ENCODE measurements at places on chromosomes 13 and 19.

- no peak for DNase-seq
Measured at GRCh38 chr13:50838031-50838430, 5.5 kb downstream of the DLEU7 start.

- DNase-seq: no peak
Measured at GRCh38 chr19:54790711-54791110, 12.7 kb upstream of the KIR2DL4 start.

- DNase-seq: no peak
Measured at GRCh38 chr13:62331384-62331783, 915.7 kb upstream of the PCDH20 start.

GRCh38 chr13:112759053-112759452 lies 69.2 kb downstream of the ATP11A start:
- DNase-seq: no peak

DNA sequence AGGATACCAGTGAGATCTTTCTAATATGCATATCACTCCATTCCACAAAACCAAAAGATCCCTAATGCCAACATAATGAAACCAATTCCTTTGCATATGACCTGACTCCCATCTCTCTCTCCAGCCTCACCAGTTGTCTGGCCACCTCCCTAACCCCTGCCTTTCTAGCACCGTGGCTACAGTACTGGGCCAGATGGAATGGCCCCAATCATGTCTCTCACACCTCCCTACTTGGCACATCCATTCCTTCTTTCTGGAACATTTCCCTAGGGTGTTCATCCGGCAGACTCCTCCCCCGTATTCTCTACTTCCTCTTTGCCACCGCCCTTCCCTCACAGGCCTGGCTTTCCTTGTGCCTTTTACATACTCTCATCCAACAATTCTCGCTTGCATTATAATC lies 62.0 kb downstream of the GPALPP1 start:
- DNase-seq: no peak

- no peak for DNase-seq
Measured at GRCh38 chr13:110337247-110337646, 30.2 kb downstream of the COL4A2 start.

GRCh38 chr13:37510441-37510840 lies 88.1 kb downstream of the POSTN start:
- DNase-seq: no peak

DNA sequence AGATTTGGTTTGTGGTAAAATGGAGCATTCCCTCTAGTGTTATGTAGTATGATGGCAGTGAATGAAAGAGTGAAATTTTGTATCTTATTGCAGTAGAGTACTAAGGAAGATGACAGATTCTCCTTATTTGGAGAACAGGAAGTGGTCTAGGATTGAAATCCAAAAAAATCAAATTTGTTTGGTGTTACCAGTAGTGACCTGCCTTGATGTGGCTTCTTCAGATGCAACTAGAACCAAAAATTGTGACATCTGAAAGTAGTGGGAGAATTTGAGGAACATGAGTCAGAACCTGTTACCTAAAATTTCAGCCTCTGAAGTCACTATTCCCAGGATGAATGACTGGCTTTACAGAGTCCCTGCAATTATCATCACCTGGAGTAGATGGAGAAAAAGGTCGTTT lies 165.9 kb downstream of the KLF5 start:
- DNase-seq: peak; percentile 39

GRCh38 chr13:50747737-50748350 lies 95.6 kb downstream of the DLEU7 start:
- no peak for DNase-seq

DNA sequence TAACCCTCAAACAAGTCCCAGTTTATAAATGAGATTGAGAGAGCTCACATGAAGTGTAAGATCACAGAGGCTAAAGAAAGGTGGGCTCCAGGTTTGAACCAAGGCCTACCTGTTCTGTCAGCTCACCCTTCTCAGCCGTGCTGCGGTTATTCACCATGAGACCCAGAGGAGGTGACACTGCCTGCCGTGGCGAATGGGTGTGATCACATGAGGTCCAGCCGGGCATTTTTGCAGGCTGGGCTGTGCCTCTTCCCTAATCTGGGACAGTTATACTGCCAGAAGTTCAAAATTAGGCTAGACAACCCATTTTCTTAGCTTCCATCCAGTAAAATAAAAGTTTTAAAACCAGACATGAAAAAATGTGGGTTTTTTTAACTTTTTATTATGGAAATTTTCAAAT lies 146.8 kb downstream of the FOXO1 start:
- DNase-seq: no peak

- DNase-seq: no peak
Measured at GRCh38 chr13:100845128-100845757, 170.6 kb upstream of the TMTC4 start.

DNA sequence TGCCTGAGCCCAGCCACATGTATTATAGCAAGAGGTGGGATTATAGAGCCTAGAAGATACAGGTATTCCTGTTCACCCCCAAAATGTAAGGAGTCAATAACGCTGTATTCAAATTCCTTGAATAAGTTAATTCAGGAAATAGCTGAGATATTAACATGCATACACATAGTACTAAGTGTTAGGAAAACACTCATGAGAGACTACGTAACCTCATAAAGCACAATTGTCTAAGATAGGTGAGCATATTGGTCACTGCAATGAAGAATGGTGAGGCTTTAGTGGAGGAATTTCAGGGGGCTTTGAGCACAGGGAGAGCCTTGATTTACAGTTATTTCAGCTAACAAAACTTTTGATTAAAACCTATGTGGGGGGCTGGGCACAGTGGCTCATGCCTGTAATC lies 161.6 kb downstream of the LMO7 start:
- no peak for DNase-seq

GRCh38 chr19:48854103-48854502 lies 14.3 kb downstream of the PLEKHA4 start:
- DNase-seq: no peak

DNA sequence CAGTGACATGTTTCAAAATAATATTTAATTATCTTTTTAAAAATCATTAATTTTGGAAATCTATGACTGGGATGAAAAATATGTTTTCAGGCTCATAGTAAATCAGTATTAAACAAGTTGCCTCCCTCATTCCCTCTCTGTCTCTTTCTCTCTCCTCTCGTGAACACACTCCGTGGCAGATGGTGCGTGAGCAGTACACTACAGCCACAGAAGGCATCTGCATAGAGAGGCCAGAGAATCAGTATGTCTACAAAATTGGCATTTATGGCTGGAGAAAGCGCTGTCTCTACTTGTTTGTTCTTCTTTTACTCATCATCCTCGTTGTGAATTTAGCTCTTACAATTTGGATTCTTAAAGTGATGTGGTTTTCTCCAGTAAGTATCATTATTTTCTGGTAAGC lies 22.7 kb downstream of the SGCG start:
- DNase-seq: no peak

DNA sequence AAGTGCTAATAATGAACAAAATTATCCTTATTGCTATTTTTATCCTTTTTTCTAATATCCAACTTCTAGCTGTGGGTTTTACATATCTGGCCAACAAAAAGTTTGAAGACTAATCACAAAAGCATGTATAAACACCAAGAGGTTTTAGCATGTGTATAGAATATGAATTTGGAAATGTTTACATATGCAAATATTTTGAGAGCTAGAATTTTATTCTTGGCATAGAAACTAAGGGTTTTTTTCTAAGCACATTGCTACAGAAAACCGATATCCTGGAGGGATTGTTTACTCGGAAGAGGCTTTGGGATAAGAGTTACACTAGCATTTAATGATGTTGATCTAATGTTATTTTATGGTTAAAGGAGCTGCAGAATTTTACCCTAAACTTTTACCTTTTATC lies 392.1 kb downstream of the EFNB2 start:
- no peak for DNase-seq

DNA sequence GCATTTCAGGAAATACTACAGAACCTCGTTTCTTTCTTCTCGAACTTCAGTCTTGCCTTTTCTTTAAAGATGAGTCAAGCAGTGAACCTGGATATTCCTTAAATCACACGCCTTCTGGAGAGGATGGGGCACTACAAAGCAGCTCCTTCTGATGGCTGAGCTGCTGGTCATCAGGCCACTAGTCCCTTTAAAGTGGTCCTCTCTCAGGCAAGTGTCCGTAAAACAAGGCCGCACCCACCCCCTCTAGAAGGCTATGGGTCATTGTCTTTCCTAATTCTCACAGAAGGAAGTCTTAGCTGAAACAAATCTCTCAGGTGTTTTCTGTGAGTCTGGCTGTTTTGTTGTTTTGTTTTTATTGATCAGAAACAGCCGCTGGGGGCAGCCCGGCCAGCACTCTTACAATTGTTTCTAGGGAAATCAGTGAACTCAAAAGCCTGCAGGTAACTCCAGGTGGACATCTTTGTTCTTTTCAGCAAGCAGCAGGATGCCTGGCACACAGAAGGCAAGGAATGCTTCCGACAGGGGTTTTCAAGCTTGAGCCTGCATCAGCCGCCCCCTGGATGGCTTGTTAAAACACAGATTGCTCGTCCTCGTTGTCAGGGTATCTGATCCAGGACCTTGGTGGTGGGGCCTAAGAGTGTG lies 45.4 kb downstream of the MBNL2 start:
- DNase-seq: no peak

GRCh38 chr19:46385636-46386035 lies 27.7 kb downstream of the CCDC8 start:
- no peak for DNase-seq

- no peak for DNase-seq
Measured at GRCh38 chr19:55287361-55288079, 3.7 kb downstream of the BRSK1 start.

DNA sequence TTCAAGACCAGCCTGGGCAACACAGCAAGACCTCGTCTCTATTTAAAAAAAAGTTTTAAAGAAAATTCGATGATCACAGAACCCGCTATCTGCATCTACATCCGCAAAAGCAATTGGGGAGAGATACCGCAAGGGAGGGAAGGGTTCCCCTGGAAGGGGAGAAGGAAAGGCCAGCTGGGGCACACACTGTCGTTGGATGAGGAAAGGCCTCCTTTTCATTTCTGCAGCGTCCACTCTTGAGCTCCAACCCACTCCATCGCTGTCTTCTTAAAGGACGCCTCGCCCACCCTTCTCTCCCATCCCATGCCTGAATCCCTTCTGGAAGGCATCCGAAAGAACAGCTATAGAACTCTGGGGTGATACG lies 3.2 kb upstream of the PRKCG start:
- no peak for DNase-seq

- no peak for DNase-seq
Measured at GRCh38 chr13:29572575-29572974, 22.9 kb downstream of the SLC7A1 start.

- no peak for DNase-seq
Measured at GRCh38 chr13:51858433-51859247, 3.1 kb upstream of the CCDC70 start.

DNA sequence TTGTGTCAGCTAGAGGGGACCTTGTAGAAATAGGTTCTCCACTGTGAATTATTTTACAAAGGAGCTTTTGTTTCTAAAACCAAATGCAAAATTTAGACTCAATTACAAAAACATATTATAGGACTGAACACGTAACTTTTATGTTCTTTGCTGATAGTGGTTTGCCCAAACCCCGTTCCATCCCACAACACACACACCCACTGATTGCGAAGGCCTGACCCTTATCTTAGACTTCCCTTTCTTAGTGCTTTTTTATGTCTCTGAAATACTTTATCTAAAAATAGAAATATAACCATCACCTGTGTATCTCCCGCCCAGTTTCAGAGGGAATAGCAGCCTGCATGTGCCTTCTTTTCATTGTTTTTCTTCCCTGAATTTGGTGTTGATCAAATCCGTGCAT lies 13.0 kb downstream of the CCNA1 start:
- DNase-seq: no peak

GRCh38 chr13:78228940-78229339 lies 310.3 kb upstream of the EDNRB start:
- DNase-seq: peak; percentile 50

DNA sequence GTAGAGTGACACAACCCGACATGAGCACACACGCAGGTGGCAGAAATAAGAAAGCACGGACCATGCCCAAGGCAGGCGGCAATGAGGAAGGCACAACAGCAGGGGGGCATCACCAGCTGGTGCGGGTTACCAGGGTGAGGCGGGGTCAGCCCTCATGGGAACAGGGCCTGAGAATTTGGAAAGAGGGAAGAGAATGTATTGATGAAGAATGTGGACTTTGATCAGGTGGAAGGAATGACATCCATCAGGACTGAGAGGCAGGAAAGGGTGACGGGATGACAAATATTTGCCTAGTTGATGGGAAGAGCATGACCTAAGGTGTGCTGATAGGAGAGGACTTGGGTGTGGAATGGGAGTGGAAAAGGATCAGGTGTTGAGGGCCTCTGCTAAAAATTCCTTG lies 177.5 kb downstream of the ABCC4 start:
- DNase-seq: no peak

GRCh38 chr13:21075011-21075378 lies 13.6 kb upstream of the LATS2 start:
- no peak for DNase-seq

DNA sequence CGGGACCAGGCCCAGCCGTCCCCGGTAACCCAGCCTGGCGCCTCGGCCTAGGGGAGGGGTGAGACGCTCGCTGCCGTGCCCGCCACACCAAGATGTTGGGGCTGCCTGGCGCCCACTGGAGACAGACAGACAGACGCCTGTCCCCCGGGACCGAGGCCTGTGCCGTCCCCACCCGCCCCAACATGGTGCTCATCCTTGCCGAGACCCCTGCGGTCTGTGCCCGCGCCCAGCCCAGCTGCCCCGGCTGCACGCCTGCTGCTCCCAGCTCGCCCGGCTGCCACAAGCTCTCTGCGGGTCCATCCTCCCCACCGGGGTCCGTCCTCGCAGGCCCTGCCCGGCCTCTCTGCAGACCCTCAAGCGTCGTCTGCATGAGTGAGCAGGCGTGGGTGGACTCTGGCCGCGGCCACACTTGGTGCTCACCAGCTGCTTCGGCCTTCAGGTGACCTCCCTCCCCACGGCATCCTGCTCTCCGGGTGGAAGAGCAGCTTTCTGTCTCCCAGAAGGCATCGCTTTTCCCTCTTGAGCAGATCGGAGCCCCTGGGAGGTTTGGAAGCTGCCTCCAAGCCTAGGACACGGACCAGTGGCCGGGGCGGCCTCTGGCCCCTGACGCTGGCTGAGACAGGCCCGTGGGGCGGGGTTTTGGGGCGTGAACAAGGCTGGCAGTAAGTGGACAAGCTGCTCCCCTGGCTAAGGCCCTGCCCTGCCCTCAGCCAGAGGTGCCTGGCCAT lies 6.7 kb upstream of the TMPRSS9 start:
- DNase-seq: no peak

GRCh38 chr13:29448174-29448573 lies 147.3 kb downstream of the SLC7A1 start:
- no peak for DNase-seq

All from fibroblast of pulmonary artery (primary cell).